Hematopoietic multipotent progenitor cell treated with erythropoietin and hydrocortisone succinate and interleukin-3 and kit ligand, for 4 days (in vitro differentiated cells): ENCODE measurements at places on chromosomes 1 and 21.

- peak; percentile 46 for DNase-seq
Measured at GRCh38 chr1:206787891-206788290, 15.6 kb upstream of the IL10 start.

DNA sequence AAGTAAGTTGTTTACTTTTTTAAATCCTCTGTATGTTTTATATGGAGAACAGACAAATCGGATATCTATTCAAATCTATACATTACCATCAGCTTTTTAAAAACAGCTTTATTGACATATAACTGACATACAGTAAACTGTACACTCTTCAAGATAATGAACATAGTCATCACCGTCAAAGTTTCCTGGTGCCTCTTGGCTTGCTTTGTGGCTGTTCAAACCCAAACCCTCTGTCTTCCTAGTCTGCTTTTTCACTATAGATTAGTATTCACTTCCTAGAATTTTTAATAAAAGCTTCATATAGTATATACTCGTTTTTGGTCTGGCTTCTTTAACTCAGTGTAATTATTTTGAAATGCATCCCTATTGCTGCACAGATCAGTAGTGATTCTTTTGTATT, 56.4 kb upstream of the TPTE start:
- no peak for DNase-seq

DNA sequence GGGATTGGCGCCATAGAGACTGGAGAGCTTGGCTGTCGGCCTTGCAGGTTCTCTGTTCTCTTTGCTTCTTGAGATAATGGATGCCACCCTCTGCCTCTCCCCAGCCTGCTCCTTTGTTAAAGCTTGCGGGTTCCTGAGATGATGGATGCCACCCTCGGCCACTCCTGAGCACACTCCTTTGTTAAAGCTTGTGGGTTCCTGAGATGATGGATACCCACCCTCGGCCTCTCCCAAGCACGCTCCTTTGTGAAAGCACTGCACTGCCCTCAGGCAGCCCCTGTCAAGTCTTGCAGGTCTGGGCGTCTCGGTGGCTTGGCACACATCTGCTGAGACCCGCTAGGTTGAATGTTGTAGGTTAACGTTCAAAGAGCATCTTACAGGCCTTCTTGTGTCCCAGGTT, 76.5 kb downstream of the SCCPDH start:
- no peak for DNase-seq

DNA sequence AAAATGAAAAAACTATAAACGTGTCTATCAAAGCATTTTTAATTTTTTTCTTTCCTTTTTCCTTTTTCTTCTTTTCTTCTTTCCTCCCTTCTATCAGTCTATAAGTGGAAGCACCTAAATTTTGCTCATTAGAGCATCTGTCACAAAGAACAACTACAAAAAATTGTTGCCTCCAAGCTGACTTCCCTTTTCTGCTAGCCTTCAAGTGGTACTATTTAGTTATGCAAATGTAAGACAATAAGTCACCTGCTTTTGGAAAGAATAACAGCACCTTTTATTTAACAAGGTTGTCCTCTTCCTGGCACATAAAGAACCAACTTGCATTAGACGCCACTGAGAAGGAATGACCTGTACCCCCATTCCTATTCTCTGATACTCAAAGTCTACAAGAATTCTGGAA, 45.0 kb upstream of the C1orf53 start:
- DNase-seq: peak; percentile 27
